Esophagus muscularis mucosa (tissue), 4 donors: ENCODE measurements at places on chromosomes 4 and X. TPM values are rescaled to one million over a fixed set of nuclear protein-coding genes. Genes with fewer than 3 reads are reported as not detected.

- no peaks in the 10 kb centered on the region for H3K36me3 ChIP-seq
- no peak overlapping the region for H3K4me3 ChIP-seq
- no peaks in the 10 kb centered on the region for H3K4me1 ChIP-seq
These were observed 263.6 kb downstream of the HS3ST1 start for GRCh38 chr4:11165052-11165451.

Gene KLKB1
- 0.83 TPM for total RNA-seq

- H3K27ac ChIP-seq = no peak overlapping the region
- DNase-seq = no peak
These were observed 366.3 kb downstream of the TLL1 start for GRCh38 chr4:166239354-166239753.

Gene RHOH
- 2.5 TPM for total RNA-seq

GRCh38 chr4:114980932-114981708 is 132.3 kb downstream of the NDST4 start:
- H3K36me3 ChIP-seq = no peaks in the 10 kb centered on the region
- no peaks in the 10 kb centered on the region for H3K4me1 ChIP-seq
- no peak overlapping the region for H3K4me3 ChIP-seq
- H3K27ac ChIP-seq = no peak overlapping the region
- H3K27me3 ChIP-seq = no peaks in the 10 kb centered on the region
- no peak for DNase-seq

Gene MAGEA12
- not detected for total RNA-seq

Gene SCOC
- total RNA-seq = 52.2 TPM

DNA sequence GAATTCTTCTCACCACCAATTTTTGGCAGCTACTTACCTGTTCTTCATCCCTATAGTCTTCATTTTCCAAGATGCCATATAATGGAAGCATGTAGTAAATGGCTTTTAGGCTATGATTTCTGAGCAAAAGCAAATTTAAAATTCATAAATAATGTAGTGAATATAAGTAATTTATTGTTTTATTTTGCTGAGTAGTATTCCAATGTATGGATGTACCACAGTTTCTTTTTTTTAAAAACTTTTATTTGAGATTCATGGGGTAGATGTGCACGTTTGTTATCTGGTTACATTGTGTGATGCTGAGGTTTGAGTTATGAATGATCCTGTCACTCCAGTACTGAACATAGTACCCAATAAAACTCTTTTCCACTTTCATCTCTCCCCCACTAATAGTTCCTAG is 369.1 kb downstream of the IL15 start:
- no peak overlapping the region for H3K27ac ChIP-seq
- no peak overlapping the region for H3K4me3 ChIP-seq
- no peaks in the 10 kb centered on the region for H3K36me3 ChIP-seq
- no peaks in the 10 kb centered on the region for H3K4me1 ChIP-seq

GRCh38 chr4:86685401-86685800 is 91.3 kb downstream of the PTPN13 start:
- no peaks in the 10 kb centered on the region for H3K36me3 ChIP-seq
- no peak overlapping the region for H3K27ac ChIP-seq
- H3K27me3 ChIP-seq = no peaks in the 10 kb centered on the region

Gene ZDHHC15
- total RNA-seq = 5.4 TPM

DNA sequence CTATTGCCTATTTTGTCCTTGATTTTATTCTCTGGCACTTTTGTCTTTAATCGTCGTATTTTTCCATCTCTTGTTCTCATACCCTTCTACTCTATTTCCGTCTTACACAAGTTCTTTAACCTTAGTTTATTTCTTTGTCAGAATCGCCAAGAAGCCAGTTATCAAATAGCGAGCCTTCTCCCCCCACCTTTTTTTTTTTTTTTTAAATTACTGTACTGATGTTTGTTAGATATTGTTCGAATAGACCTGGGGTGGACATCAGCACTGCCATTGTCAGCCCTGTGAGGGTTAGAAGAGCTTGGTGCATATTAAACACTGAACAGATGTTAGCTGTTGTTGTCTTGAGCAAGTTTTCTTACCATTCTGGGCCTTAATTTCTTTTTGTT is 1.2 kb downstream of the SPCS3 start:
- peaks cover 30% of the 10 kb centered on the region for H3K4me1 ChIP-seq
- no peaks in the 10 kb centered on the region for H3K27me3 ChIP-seq
- no peaks in the 10 kb centered on the region for H3K36me3 ChIP-seq
- DNase-seq = no peak
- peak overlapping the region; percentile 99 for H3K27ac ChIP-seq

DNA sequence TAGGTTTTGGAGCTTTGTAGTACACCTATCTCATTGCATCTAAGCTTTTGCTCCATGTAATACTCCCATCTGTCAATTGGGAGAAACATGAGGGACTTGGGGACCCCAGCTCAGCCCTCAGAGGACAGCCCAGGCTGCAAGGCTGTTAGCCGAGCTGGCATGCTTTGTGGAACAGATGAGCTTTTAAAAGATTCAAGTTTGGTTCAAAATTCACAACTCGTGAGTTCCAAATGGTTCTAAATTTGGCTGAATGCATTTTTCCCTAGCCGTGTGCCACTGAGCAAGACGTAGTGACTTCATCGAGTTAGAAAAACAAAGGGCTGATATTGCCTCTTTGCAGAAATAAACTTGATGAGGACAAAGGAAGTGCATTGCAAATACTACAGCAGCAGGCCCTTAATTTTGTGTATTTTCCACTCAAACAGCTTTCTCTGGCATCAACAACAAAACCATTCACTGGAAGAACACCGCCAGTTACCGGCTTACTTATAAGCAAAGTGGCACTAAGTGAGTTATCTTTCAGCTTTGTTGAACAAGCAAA is 165.0 kb upstream of the HS3ST1 start:
- no peak for DNase-seq
- no peak overlapping the region for H3K27ac ChIP-seq
- no peaks in the 10 kb centered on the region for H3K4me1 ChIP-seq
- no peaks in the 10 kb centered on the region for H3K36me3 ChIP-seq
- H3K27me3 ChIP-seq = no peaks in the 10 kb centered on the region

GRCh38 chrX:79161655-79162054 is 17.2 kb downstream of the GPR174 start:
- H3K27ac ChIP-seq = no peak overlapping the region
- DNase-seq = no peak
- no peaks in the 10 kb centered on the region for H3K36me3 ChIP-seq
- no peaks in the 10 kb centered on the region for H3K27me3 ChIP-seq
